ENCODE measurements at places on chromosomes 4 and X.

- no peak overlapping the region for H3K4me3 ChIP-seq
- no peaks in the 10 kb centered on the region for H3K36me3 ChIP-seq
- no peak overlapping the region for H3K27ac ChIP-seq
- H3K4me1 ChIP-seq: no peaks in the 10 kb centered on the region
- no peak for DNase-seq
These were observed 12.0 kb upstream of the GPR78 start for GRCh38 chr4:8568068-8568668.

DNA sequence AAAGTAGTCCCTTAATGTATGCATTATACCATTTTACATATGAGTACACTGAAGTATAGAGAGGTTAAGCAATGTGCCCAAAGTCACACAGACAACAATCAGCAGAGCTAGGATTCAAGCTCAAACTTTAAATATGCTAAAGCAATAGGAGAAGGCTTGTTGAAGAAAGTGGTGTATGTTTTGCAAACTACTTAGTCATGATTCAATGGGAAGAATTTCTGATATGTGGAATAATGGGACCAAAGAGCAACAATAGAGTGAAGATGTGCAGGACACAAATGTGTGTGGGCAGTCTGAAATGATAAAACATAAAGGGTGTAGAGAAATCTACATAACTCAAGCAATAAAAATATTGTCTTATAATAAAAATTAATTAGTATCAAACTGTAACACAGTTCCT, 109.0 kb upstream of the ARSJ start:
- H3K27me3 ChIP-seq: no peaks in the 10 kb centered on the region
- no peaks in the 10 kb centered on the region for H3K4me1 ChIP-seq
- no peak for DNase-seq
- H3K4me3 ChIP-seq: no peak overlapping the region
- no peak overlapping the region for H3K27ac ChIP-seq

DNA sequence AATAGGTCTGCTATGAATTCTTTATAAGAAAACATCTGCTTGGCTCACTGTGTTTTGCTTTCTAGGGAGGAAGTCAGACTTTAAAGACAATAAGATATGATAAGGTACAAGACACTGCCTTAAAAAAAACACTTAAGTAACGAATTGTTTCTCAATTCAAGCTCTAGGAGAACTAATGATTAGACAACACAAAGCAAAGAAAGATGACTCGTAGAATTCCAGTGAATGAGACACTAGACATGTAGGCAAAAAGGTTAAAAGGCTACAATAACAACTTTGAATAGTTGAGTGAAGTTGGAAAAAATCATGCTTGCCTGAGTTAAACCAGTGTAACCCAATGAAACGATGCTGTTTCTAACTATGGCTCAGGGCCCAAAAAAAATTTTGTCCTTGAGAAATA, 344.4 kb upstream of the ACTRT1 start:
- no peaks in the 10 kb centered on the region for H3K4me1 ChIP-seq
- H3K4me3 ChIP-seq: no peak overlapping the region
- no peaks in the 10 kb centered on the region for H3K27me3 ChIP-seq
- H3K27ac ChIP-seq: no peak overlapping the region

GRCh38 chr4:87097075-87097474, 123.3 kb downstream of the KLHL8 start:
- H3K4me3 ChIP-seq: no peak overlapping the region
- peaks cover 14% of the 10 kb centered on the region for H3K4me1 ChIP-seq
- H3K27me3 ChIP-seq: no peaks in the 10 kb centered on the region

GRCh38 chr4:72383439-72383838, 185.6 kb downstream of the ADAMTS3 start:
- H3K4me1 ChIP-seq: no peaks in the 10 kb centered on the region
- no peak overlapping the region for H3K27ac ChIP-seq
- no peak overlapping the region for H3K4me3 ChIP-seq
- no peaks in the 10 kb centered on the region for H3K36me3 ChIP-seq

GRCh38 chrX:54446084-54446483, 5.9 kb downstream of the TSR2 start:
- no peak overlapping the region for H3K27ac ChIP-seq
- DNase-seq: no peak
- H3K36me3 ChIP-seq: peaks cover 3% of the 10 kb centered on the region
- no peaks in the 10 kb centered on the region for H3K27me3 ChIP-seq

- H3K4me1 ChIP-seq: no peaks in the 10 kb centered on the region
- H3K4me3 ChIP-seq: no peak overlapping the region
- no peak for DNase-seq
- no peaks in the 10 kb centered on the region for H3K36me3 ChIP-seq
- H3K27ac ChIP-seq: no peak overlapping the region
These were observed 165.5 kb downstream of the KLF8 start for GRCh38 chrX:56397636-56398035.

GRCh38 chr4:3721627-3722026, 44.6 kb upstream of the ADRA2C start:
- H3K27ac ChIP-seq: no peak overlapping the region
- no peaks in the 10 kb centered on the region for H3K4me1 ChIP-seq
- H3K36me3 ChIP-seq: no peaks in the 10 kb centered on the region
- no peak for DNase-seq
- no peak overlapping the region for H3K4me3 ChIP-seq
- H3K27me3 ChIP-seq: no peaks in the 10 kb centered on the region

DNA sequence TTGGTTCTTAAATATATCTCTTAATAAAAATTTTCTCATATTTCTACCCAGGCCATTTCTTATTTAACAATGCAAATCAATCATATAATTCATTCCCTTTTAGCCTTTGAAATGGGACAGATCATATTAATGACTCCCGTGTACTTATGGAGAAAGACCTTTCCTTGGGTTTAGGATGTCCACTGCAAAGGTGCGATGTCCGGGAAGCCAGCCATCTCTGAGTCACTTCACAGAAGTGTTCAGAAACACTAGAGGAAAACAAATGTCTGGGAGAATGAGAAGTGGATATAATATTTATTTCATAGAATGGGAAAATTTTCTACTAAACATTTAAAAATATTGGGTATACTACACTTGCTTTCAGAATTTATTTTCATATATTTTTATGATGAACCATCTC, 15.3 kb downstream of the INTU start:
- H3K4me3 ChIP-seq: no peak overlapping the region
- no peak overlapping the region for H3K27ac ChIP-seq
- H3K36me3 ChIP-seq: peaks cover 11% of the 10 kb centered on the region
- no peaks in the 10 kb centered on the region for H3K4me1 ChIP-seq
- H3K27me3 ChIP-seq: no peaks in the 10 kb centered on the region

- no peak for DNase-seq
- H3K4me1 ChIP-seq: peaks cover 12% of the 10 kb centered on the region
- H3K4me3 ChIP-seq: no peak overlapping the region
- H3K27ac ChIP-seq: no peak overlapping the region
These were observed 300.1 kb upstream of the SLC7A11 start for GRCh38 chr4:138542191-138542776.

GRCh38 chrX:19720236-19720635, 167.2 kb downstream of the SH3KBP1 start:
- H3K4me3 ChIP-seq: no peak overlapping the region
- peaks cover 4% of the 10 kb centered on the region for H3K4me1 ChIP-seq
- DNase-seq: no peak
- H3K36me3 ChIP-seq: no peaks in the 10 kb centered on the region
- H3K27ac ChIP-seq: no peak overlapping the region

GRCh38 chrX:39667736-39668482, 429.8 kb downstream of the BCOR start:
- no peak overlapping the region for H3K27ac ChIP-seq
- H3K27me3 ChIP-seq: no peaks in the 10 kb centered on the region
- DNase-seq: no peak
- no peak overlapping the region for H3K4me3 ChIP-seq
- no peaks in the 10 kb centered on the region for H3K4me1 ChIP-seq

DNA sequence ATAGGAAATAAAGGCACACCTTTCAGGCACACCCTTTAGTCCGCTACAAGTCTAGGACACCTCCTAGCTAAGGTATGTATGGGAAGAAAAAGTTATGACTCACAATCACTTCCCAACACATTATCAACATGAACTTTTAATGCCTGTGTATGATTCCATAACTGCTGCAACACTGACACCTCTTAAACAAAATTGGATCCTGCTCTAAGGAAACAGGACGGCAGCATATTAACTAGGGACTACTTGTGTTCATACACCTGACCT, 2.4 kb upstream of the PPP3CA start:
- H3K27me3 ChIP-seq: no peaks in the 10 kb centered on the region
- peaks cover 25% of the 10 kb centered on the region for H3K4me1 ChIP-seq
- H3K4me3 ChIP-seq: peak overlapping the region; percentile 84

GRCh38 chr4:110787109-110787508, 164.2 kb upstream of the PITX2 start:
- H3K27ac ChIP-seq: no peak overlapping the region
- no peak overlapping the region for H3K4me3 ChIP-seq
- H3K27me3 ChIP-seq: no peaks in the 10 kb centered on the region
- H3K4me1 ChIP-seq: no peaks in the 10 kb centered on the region

GRCh38 chr4:152118819-152119553, 358.2 kb upstream of the GATB start:
- H3K27ac ChIP-seq: no peak overlapping the region
- no peak overlapping the region for H3K4me3 ChIP-seq
- no peaks in the 10 kb centered on the region for H3K27me3 ChIP-seq
- no peak for DNase-seq
- no peaks in the 10 kb centered on the region for H3K36me3 ChIP-seq

DNA sequence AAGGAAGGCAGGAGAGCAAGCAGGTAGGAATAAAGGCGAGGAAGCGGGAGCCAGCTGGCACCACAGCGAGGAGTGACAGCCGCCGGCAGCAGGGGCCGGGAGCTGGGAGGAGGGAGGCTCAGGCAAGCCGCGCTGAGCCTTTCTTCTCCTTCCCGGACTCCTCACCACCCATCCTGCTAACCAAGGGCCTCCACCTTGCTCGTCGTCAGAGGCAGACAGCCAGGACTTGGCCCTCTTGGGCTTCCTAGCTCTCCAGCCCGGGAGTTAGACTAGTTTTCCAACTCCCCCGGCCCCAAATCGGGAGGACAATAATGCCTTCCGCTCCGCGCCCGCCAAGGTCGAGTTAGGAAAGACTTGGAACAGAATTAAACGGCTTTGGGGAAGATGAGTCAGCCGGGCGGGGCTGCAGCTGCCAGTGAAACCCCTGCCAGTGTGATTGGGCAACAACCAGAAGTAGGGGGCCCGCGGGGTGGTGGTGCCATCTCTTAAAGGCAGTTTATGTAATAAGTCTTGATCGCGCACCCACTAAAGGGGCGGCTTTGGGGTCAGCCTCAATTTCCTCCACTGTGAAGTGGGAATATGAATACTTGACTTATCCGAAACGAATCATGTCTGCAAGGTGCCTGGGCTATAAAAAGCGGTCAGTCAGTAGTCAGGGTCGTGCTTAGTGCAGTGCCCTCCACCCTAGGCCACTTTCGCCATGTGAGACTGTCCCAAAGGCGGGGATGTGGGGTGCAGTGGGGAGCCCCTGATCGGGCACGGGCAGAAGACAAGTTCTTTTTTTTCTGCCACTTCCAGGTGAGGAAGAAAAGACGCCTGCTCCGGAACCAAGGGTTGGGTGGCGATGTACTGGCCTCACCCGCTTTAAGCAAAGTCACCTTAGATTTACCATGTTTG, 6.7 kb upstream of the HSD17B10 start:
- H3K27me3 ChIP-seq: no peaks in the 10 kb centered on the region
- H3K36me3 ChIP-seq: no peaks in the 10 kb centered on the region
- H3K4me1 ChIP-seq: peaks cover 20% of the 10 kb centered on the region
- no peak for DNase-seq

GRCh38 chr4:139256349-139256748, 23.7 kb downstream of the MGARP start:
- no peaks in the 10 kb centered on the region for H3K4me1 ChIP-seq
- no peak overlapping the region for H3K27ac ChIP-seq
- H3K27me3 ChIP-seq: no peaks in the 10 kb centered on the region
- H3K36me3 ChIP-seq: no peaks in the 10 kb centered on the region
- DNase-seq: no peak

GRCh38 chr4:663438-664428, 10.3 kb downstream of the ATP5ME start:
- no peaks in the 10 kb centered on the region for H3K36me3 ChIP-seq
- H3K27me3 ChIP-seq: no peaks in the 10 kb centered on the region
- no peak overlapping the region for H3K4me3 ChIP-seq
- H3K27ac ChIP-seq: no peak overlapping the region
